GM23338 (cell line): ENCODE measurements at places on chromosomes 2 and 18. TPM values are rescaled to one million over a fixed set of nuclear protein-coding genes. Genes with fewer than 3 reads are reported as not detected.

The LYPD6 gene
- 10.9 and 12.4 TPM in 2 replicates for total RNA-seq

The LYPD1 gene
- 4.2 TPM in 2 replicates for total RNA-seq

The INHA gene
- 0.31 and 1.6 TPM in 2 replicates for total RNA-seq

The FBXO48 gene
- 1.1 and 1.3 TPM in 2 replicates for total RNA-seq

The TRIM54 gene
- 3.3 and 4.5 TPM in 2 replicates for total RNA-seq

The PLGLB1 gene
- total RNA-seq = 0.27 and 0.80 TPM in 2 replicates

The PTPRM gene
- total RNA-seq = 5.3 and 6.3 TPM in 2 replicates

GRCh38 chr2:177334940-177335543 lies 57.5 kb upstream of the AGPS start:
- DNase-seq = peak; percentile 82
- no peaks in the 10 kb centered on the region for H3K27me3 ChIP-seq
- no peaks in the 10 kb centered on the region for H3K36me3 ChIP-seq
- no peak overlapping the region for H3K4me3 ChIP-seq
- no peak overlapping the region for H3K27ac ChIP-seq

DNA sequence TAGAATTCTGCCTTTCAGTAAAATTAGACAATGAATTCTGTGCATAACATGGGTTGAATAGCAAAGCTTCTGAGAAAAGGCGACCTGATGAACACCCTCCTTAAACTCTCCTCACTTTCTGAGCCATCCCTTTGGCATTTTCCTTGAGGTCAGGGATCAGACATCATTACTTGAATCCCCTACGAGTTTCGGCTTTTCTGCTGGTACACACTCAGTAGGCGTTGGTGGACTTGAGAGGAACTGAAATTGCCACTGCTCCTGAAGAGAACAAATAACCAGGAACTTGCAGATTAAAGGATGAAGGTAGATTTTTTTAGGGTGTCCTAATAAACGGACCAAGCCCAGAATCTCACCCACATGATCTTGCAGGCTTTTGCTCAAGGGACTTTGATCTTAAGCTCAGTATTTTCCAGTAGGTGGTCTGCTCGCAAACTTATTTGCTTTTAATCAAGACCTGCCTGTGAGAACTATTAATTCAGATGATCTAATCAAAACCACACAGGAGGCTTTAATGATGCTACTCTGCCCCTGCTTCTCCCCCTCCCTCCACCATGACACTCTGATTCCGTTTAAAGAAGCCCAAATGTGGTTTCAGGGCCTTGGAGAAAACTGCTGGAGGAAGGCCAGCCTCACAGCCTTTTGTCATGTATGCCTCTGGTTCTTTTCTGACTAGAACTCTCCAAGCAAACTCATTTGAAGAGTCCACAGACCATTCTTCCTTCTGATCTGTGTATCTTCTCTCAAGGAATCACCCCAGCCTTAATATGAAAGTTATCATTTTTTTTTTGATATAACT lies 124.9 kb downstream of the PRKCE start:
- H3K36me3 ChIP-seq = no peaks in the 10 kb centered on the region
- no peaks in the 10 kb centered on the region for H3K27me3 ChIP-seq
- DNase-seq = no peak
- H3K4me3 ChIP-seq = no peak overlapping the region

DNA sequence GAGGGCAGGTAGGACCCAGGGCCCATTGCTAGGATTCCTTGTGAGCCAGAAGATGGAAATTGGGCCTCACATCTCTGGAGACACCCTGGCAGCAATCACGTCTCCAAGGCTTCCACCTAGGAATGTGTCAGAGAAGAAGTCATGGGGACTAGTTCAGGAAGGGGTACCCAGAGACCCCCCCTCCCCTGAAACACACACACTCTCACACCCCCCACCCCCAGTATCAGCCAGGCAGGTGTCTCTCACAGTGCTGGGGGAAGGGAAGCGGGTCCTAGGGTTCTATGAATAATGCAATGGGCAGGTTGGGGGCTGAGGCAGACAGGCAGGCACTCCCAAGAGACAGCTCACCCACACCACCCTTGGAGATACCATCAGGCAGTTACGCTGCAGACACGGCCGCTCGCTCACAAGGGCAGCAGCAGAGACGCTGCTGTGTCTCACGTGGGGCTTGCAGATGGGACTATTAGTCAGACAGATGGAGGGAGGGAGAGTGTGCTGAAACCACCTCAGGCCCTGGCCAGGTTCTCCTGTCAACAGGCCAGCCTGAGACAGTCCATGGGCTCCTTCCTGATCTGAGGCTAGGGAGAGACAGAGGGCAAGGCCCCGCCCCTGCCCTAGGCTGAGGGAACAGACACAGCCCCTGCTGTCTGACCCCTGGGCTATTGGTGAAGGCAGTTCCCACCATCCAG lies 134.6 kb downstream of the CYP26B1 start:
- H3K36me3 ChIP-seq = no peaks in the 10 kb centered on the region
- no peak for DNase-seq
- no peaks in the 10 kb centered on the region for H3K27me3 ChIP-seq
- H3K27ac ChIP-seq = no peak overlapping the region

- H3K36me3 ChIP-seq = no peaks in the 10 kb centered on the region
- H3K4me3 ChIP-seq = peak overlapping the region; percentile 74
- peaks cover 33% of the 10 kb centered on the region for H3K4me1 ChIP-seq
- peaks cover 95% of the 10 kb centered on the region for H3K27me3 ChIP-seq
- DNase-seq = peak; percentile 90
Observed at GRCh38 chr2:104871972-104872865, 18.3 kb downstream of the POU3F3 start.

DNA sequence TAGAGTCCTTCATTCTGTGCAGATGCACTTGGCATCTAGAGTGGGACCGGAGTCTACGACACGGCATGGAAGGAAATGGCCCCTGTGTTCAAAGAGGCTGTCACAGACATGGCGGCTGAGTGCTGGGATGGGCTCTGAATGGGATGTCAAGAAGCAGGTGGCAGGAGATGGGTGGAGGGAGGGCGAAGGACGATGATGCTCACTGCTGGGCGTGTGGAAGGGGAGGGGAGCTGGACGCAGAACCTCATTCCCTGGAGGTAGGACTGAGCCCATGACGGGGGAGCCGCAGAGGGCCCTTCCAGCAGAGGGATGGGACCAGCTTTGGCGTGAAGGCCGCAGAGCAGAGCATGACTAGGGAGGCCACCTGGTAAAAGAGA lies 18.8 kb upstream of the ALPI start:
- no peak overlapping the region for H3K4me3 ChIP-seq
- no peaks in the 10 kb centered on the region for H3K36me3 ChIP-seq
- no peak overlapping the region for H3K27ac ChIP-seq
- H3K27me3 ChIP-seq = no peaks in the 10 kb centered on the region
- no peak for DNase-seq

DNA sequence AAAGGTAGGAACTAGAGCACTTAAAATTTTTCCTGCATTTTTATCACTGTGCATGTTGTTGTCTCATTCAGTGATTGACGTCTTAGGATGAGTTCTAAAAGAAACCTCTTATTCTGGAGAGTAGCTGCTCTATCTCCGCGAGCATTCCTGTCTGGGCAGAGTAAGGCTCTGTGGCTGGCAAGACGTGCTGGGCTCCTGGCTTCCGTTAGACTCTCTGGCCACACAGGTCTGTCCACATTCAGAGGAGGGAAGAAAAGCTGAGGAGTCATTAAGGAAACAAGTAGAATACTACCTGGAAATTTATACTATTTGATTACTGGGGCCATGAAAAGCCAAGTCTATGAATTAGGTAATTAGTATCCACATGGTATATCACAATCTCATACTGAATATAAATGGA lies 138.0 kb upstream of the DNMT3A start:
- H3K27ac ChIP-seq = no peak overlapping the region
- peaks cover 8% of the 10 kb centered on the region; the same call in 1 of the 2 replicates for H3K36me3 ChIP-seq
- no peak overlapping the region for H3K4me3 ChIP-seq
- no peaks in the 10 kb centered on the region for H3K27me3 ChIP-seq
- DNase-seq = no peak
- no peaks in the 10 kb centered on the region for H3K4me1 ChIP-seq

GRCh38 chr2:29747786-29748470 lies 173.5 kb downstream of the ALK start:
- no peaks in the 10 kb centered on the region for H3K27me3 ChIP-seq
- no peaks in the 10 kb centered on the region for H3K4me1 ChIP-seq
- no peaks in the 10 kb centered on the region for H3K36me3 ChIP-seq
- no peak overlapping the region for H3K4me3 ChIP-seq
- no peak for DNase-seq

GRCh38 chr2:170966648-170967396 lies 37.8 kb downstream of the GORASP2 start:
- H3K36me3 ChIP-seq = peaks cover 38% of the 10 kb centered on the region
- H3K27ac ChIP-seq = no peak overlapping the region
- no peaks in the 10 kb centered on the region for H3K27me3 ChIP-seq

DNA sequence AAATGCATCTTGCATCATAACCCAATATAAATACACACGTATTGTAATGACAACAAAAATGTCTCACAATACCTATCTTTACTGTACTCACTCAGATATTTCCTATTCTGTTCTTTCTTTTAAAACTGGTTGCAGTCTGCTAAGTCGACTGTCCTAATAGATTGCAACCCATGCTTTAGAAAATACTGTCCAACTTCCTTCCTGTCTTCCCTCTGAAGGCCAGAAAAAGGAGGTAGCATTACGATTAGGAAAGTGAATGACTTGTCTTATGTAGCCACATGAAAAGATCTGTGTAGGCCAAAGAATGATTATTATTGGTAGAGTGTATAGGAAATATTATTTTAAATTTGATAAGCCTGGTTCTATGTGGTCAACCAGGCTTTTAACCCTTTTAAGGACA lies 134.1 kb downstream of the FAM210A start:
- no peaks in the 10 kb centered on the region for H3K4me1 ChIP-seq
- no peak overlapping the region for H3K4me3 ChIP-seq
- DNase-seq = no peak
- no peak overlapping the region for H3K27ac ChIP-seq
- H3K27me3 ChIP-seq = no peaks in the 10 kb centered on the region

DNA sequence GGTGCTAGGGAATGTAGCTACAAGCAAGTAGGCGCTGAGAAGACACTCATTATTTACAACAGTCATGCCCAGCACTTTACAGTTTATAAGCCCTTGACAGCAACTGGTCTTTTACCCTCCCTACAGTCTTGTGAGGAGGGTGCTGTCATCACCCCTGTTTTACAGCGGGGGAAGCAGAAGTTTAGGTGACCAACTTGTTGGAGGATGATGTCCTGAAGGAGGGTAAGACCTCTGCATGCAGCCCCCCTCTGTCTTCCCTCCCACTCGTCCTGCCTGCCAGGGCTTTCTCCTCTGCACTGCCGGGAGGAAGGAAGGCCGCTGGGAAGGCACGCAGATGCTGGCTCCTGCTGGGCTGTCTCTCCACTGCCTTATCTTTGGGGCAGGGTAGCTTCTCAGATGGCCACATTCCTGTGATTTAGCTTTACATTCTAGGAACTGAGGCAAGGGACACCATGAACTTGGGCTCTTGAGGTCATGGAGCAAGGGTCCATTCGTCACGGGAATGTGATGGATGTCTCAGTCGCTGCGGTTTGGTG lies 972 bp downstream of the IL1R1 start:
- no peaks in the 10 kb centered on the region for H3K36me3 ChIP-seq
- no peaks in the 10 kb centered on the region; the same call in 1 of the 2 replicates for H3K4me1 ChIP-seq
- H3K4me3 ChIP-seq = peak overlapping the region; percentile 70
- peaks cover 38% of the 10 kb centered on the region for H3K27me3 ChIP-seq
- DNase-seq = no peak

GRCh38 chr2:96538487-96539214 lies 2.1 kb downstream of the ARID5A start:
- peak; percentile 95 for DNase-seq
- no peak overlapping the region for H3K27ac ChIP-seq
- H3K27me3 ChIP-seq = peaks cover 39% of the 10 kb centered on the region
- H3K4me1 ChIP-seq = peaks cover 21% of the 10 kb centered on the region
- H3K36me3 ChIP-seq = no peaks in the 10 kb centered on the region
- H3K4me3 ChIP-seq = peak overlapping the region; percentile 77

GRCh38 chr18:8816220-8816619 lies 110.9 kb downstream of the MTCL1 start:
- no peak overlapping the region for H3K27ac ChIP-seq
- DNase-seq = no peak
- H3K27me3 ChIP-seq = no peaks in the 10 kb centered on the region
- H3K4me3 ChIP-seq = no peak overlapping the region

- 0 out of 2 replicates have a peak, but pooled peaks cover 3% of the 10 kb centered on the region for H3K36me3 ChIP-seq
- no peak overlapping the region for H3K27ac ChIP-seq
- H3K4me3 ChIP-seq = no peak overlapping the region
- H3K4me1 ChIP-seq = no peaks in the 10 kb centered on the region
- DNase-seq = no peak
Observed at GRCh38 chr2:53670331-53670730, 97.3 kb upstream of the CHAC2 start.

DNA sequence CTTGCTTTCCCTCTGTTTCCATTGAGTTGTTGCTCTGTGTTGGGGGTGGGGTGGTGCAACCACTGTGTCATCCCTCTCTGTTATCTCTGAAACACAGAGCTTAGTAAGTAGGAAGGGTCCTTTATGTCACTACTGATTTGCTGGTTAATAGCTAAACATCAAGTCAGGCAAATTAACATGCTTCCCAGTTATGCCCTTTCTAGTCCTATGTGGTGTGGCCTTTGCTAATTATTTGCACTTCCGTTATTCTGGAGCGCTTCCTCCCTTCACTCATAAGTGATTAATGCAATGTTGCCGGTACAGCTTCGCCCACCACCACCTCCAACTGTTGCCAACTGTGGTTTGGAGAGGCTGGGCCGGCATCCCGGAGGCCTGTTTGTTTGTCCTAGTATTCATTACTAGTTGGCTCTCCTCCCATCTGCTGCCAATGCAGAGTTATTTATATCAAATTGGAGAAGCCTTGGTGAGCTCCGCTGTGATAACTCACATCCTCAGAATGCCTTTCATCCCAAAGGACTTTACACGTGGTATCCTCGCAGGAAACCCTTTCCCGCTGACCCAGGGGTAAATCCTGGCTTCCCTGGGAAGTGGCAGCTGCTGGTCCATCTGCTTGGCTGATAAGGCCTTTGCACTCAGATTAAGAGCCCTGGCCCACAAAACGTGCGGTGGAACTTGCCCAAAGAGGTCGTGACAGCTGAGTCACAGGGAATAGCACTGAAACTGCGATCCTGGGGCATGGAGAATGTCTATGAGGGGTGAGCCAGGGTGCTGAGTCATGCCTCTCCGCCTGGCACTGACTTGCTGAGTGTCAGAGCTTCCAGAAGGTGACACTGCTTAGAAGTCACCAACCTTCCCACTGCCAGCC lies 72.0 kb upstream of the ZCCHC2 start:
- no peak overlapping the region for H3K4me3 ChIP-seq
- no peaks in the 10 kb centered on the region for H3K36me3 ChIP-seq
- no peaks in the 10 kb centered on the region for H3K27me3 ChIP-seq
- no peak for DNase-seq
- H3K4me1 ChIP-seq = peaks cover 21% of the 10 kb centered on the region

DNA sequence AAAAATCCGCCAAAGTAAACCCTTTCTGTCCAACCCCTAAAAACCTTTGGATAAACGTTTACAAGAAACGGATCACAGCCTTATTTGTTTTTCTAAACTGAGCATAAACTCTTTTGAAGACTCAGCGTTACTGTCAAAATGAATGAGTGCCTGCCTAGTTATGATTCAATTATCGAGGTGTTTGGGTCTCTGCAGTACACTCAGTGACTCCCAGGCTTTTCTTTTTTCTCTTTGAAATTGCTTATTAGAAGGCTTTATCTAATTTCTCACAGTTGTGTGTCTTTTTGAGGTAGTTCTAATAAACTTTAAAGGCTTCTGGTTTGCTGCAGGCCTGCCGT lies 663 bp downstream of the RHBDD1 start:
- DNase-seq = no peak
- no peaks in the 10 kb centered on the region for H3K36me3 ChIP-seq
- H3K27ac ChIP-seq = peak overlapping the region; percentile 95
- H3K4me3 ChIP-seq = peak overlapping the region; percentile 53
- peaks cover 9% of the 10 kb centered on the region; the same call in 1 of the 2 replicates for H3K27me3 ChIP-seq
- H3K4me1 ChIP-seq = peaks cover 16% of the 10 kb centered on the region

GRCh38 chr2:147715807-147716206 lies 129.0 kb upstream of the ACVR2A start:
- H3K27me3 ChIP-seq = no peaks in the 10 kb centered on the region
- H3K4me3 ChIP-seq = no peak overlapping the region
- DNase-seq = no peak
- no peak overlapping the region for H3K27ac ChIP-seq
